ENCODE measurements at places on chromosomes 16 and 17.

GRCh38 chr17:48834973-48835372 lies 4.1 kb downstream of the CALCOCO2 start:
- DNase-seq: no peak

DNA sequence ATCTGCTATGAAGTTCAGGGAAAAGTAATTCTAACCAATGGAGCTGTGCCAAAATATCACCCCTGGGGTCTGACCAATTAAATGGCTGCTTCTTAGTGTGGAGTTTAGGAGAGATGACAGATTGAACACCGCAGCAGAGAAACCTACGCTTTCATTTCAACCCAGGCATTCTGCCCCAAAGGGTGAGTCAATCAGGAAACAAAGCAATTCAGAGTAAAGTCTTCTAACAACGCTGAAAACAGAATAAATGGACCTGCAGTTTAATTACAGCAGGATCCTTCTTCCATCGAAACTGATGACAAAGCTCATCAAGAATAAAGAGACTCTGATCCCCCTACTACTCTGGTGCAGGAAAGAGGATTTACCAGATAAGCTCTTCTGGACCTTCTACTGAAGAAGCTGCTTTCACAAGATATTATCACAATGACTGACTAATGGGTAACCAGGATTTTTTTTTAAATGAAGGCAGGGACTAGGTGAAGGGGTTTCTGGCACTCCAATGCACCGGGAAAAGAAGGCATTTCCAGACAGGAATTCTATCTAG lies 16.7 kb downstream of the RFFL start:
- DNase-seq: no peak

GRCh38 chr17:35051183-35051578 lies 12.3 kb downstream of the RFFL start:
- DNase-seq: no peak

GRCh38 chr16:9820476-9821246 lies 361.6 kb downstream of the GRIN2A start:
- DNase-seq: no peak

- DNase-seq: no peak
Observed at GRCh38 chr17:46832945-46833839, 14.7 kb upstream of the WNT3 start.

DNA sequence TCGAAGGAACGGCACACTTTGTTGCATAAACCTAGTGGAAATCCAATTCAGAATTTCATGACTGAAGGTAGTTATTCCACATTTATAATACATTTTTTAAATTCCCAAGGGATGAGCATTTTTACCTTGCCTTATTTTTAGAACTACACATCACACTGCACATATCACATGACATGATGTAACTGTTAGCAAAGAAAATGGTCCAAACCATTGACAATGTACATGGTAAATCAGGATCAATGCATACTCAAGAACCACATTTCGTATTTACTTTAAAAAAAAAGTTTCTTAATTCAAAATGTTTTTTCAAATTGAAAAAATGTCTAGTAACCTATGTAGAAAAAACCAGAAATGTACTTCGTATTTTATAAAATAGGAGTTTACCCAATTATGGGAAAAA lies 2.5 kb downstream of the KANSL1 start:
- DNase-seq: no peak

All from NCI-H748 treated with DMSO at 0.1 percent for 48 hours (cell line).